ENCODE measurements at places on chromosomes 7 and 10. TPM values are rescaled to one million over a fixed set of nuclear protein-coding genes. Genes with fewer than 3 reads are reported as not detected.

Gene CC2D2B
- total RNA-seq: not detected

- no peak overlapping the region for H3K4me3 ChIP-seq
- no peak for DNase-seq
- H3K27me3 ChIP-seq: no peaks in the 10 kb centered on the region
- H3K36me3 ChIP-seq: no peaks in the 10 kb centered on the region
- H3K27ac ChIP-seq: no peak overlapping the region
These were observed 91.7 kb upstream of the MEOX2 start for GRCh38 chr7:15778191-15778590.

GRCh38 chr10:35192645-35193249, 66.1 kb downstream of the CREM start:
- DNase-seq: no peak
- H3K4me3 ChIP-seq: no peak overlapping the region
- no peaks in the 10 kb centered on the region for H3K27me3 ChIP-seq
- no peak overlapping the region for H3K27ac ChIP-seq

Gene MLXIPL
- not detected for total RNA-seq

- no peak overlapping the region for H3K4me3 ChIP-seq
- no peaks in the 10 kb centered on the region for H3K27me3 ChIP-seq
- no peak for DNase-seq
- H3K36me3 ChIP-seq: no peaks in the 10 kb centered on the region
- H3K27ac ChIP-seq: no peak overlapping the region
These were observed 12.6 kb downstream of the TBATA start for GRCh38 chr10:70772627-70773026.

DNA sequence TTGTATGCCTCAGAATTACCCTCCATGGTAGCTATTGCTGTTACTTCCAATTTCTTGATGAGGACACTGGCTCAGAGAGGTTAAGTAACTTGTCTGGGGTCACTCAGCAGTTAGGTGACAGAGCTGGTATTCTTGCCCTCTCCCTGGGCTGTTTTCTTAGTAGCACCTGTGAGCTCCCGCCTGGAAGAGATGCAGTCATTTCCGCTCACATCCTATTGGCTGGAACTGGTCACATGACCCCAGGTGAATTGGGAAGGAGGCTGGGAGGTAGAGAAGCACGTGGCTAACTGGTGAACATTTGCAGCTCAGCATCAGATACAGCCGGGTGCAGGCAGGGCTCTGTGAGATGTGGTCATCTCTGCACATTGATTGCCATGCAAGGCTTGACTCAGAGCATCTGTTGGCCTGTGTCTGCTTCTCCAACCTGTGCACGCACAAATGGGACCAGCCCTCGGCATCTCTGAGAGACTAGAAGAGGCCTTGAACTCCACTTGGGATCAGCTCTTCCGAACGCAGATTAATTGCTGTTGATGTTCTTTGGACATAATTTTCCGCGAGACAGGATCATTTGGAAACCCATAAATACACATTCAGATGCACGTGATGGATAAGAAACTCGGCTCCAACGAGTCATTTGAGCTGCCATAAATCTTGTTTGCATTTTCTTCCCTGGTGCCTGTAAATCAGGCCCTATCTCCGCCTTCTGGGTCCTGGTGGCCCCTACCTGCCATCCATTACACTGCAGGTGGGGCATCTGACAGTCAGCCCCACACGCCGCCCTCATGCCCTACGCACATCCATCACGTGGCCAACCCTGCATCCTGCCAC, 42.8 kb downstream of the MYL10 start:
- no peaks in the 10 kb centered on the region for H3K36me3 ChIP-seq
- H3K4me1 ChIP-seq: no peaks in the 10 kb centered on the region
- H3K4me3 ChIP-seq: no peak overlapping the region
- H3K27ac ChIP-seq: no peak overlapping the region
- H3K27me3 ChIP-seq: no peaks in the 10 kb centered on the region

Gene AKR1C4
- not detected for total RNA-seq

DNA sequence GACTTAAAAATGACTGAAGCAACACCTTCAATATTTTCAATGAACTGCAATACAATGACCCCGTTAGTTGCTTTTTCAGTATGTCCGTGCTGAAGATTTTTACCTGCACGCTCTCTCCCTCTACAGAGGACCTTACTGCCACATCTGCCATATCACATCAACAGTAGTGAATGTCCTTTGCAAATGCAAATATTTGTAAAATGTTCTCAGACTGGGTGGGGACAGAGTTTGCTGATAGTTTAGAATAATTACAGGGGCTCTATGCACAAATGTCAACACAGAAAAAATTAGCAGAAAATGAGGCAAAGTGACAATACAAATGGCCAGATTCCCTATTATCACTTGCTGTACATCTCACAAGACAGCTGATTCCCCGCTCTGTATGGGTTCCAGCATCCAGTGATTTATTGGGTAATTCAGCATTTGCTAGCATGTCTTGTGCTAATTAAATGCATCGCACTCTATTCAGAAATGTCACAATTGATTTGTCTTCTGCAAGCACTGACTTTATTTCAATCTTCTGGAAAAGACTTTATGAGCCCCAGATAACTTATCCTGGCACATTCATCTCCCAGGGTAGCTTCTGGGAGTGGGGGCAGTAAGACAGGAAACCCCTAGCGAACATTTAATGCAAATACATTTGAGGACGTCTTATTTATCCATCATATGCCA, 69.1 kb upstream of the PTER start:
- no peaks in the 10 kb centered on the region for H3K27me3 ChIP-seq
- DNase-seq: no peak
- H3K27ac ChIP-seq: no peak overlapping the region
- no peaks in the 10 kb centered on the region for H3K4me1 ChIP-seq

Gene TMEM196
- not detected for total RNA-seq

Gene OPN4
- total RNA-seq: not detected

Gene RADIL
- total RNA-seq: 0.04 TPM

DNA sequence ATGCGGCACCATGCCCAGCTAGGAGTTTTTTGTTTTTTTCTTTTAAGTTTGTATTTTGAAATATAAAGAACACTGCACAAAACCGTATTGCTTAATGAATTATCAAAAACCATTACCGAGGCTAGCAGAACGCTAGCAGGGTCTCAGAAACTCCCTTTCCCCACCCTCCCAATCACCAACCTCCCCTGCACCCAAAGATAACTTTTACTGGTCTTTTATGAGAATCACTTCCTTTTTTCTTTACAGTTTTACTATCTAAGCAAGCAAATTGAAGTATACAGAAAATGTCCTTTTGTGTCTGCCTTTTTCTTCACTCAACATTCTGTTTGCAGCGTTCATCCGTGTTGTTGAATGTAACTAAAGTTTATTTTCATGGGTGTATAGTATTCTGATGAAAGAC, 13.4 kb downstream of the HIP1 start:
- H3K4me1 ChIP-seq: peaks cover 19% of the 10 kb centered on the region
- no peak overlapping the region for H3K27ac ChIP-seq
- H3K36me3 ChIP-seq: no peaks in the 10 kb centered on the region

GRCh38 chr10:12051241-12051640, 8.6 kb upstream of the UPF2 start:
- no peaks in the 10 kb centered on the region for H3K4me1 ChIP-seq
- H3K36me3 ChIP-seq: no peaks in the 10 kb centered on the region
- DNase-seq: no peak
- H3K27me3 ChIP-seq: no peaks in the 10 kb centered on the region
- no peak overlapping the region for H3K27ac ChIP-seq
- no peak overlapping the region for H3K4me3 ChIP-seq

DNA sequence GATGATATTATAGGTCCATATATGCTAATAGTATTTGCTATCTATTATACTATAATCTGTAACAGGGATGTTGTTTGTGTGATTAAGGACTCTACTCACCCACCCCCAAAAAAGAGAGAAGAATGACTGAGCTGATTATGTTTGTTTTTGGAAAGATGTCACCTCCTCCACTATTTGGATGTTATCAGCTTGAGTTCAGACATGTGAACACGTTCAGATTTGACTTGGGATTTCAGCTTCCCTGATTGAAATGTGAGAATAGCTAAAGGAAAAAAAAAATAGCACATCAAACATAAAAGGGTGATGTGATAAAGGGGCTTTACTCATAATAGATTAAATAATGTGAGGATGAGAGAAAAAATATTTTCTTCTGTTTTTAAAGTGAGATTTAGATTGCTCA, 81.2 kb downstream of the VTI1A start:
- no peak overlapping the region for H3K27ac ChIP-seq
- H3K4me3 ChIP-seq: no peak overlapping the region
- DNase-seq: no peak
- no peaks in the 10 kb centered on the region for H3K27me3 ChIP-seq
- no peaks in the 10 kb centered on the region for H3K36me3 ChIP-seq

DNA sequence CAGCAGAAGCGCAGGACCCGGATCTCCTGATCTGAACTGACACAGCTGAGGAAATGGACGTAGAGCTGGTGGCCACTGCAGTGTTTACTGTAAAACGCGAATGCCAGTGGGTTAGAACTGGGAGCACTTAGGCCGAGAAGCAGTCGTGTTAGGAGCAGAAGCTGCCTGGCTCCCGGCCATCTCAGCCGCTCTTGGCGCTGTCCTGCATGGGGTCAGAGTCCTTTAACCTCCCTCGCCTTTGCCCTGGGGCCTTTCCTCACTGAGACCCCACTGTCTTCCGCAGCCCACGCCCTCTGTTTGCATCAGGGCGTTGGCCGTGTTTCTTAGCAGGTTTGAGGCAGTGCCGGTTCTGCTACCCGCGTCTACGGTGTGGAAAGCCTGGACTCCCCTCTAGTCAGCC, 24.6 kb downstream of the DYNC2I1 start:
- no peak overlapping the region for H3K4me3 ChIP-seq
- no peaks in the 10 kb centered on the region for H3K27me3 ChIP-seq
- H3K27ac ChIP-seq: no peak overlapping the region

GRCh38 chr10:86355571-86356038, 11.0 kb downstream of the GRID1 start:
- no peaks in the 10 kb centered on the region for H3K27me3 ChIP-seq
- DNase-seq: no peak
- no peak overlapping the region for H3K27ac ChIP-seq
- no peaks in the 10 kb centered on the region for H3K4me1 ChIP-seq

Gene NPC1L1
- not detected for total RNA-seq
